SJSA1 (cell line): ENCODE measurements at places on chromosomes 16 and 17. TPM values are rescaled to one million over a fixed set of nuclear protein-coding genes. Genes with fewer than 3 reads are reported as not detected.

DNA sequence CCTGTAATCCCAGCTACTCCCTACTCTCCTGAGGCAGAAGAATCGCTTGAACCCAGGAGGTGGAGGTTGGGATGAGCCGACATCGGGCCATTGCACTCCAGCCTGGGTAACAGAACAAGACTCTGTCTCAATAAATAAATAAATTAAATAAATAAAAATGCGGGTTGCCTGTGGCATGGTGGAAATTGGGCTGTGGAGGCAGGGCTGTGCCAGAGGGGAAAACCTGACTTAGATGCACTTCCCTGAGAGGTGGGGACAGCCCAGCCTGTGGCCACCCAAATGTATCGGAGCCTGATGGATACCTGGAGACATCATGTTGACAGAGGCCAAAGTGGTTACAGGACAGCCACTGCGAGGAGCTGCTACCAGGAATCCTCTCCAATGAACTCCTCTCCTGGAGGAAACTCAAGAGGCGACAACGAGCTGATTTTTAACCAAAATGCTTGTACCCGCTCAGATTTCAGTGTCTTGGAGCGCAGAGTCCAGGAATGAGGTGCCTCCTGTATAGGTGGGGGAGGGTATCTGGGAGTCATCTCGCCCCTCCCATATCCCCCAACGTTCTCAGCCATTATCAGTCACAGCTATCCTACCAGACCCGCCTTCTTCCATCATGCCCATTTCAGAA lies 32.3 kb downstream of the DDX19A start:
- H3K4me1 ChIP-seq: peaks cover 19% of the 10 kb centered on the region
- peaks cover 69% of the 10 kb centered on the region for H3K36me3 ChIP-seq
- H3K4me3 ChIP-seq: no peak overlapping the region
- no peak overlapping the region for H3K27ac ChIP-seq

HBQ1 gene
- total RNA-seq: not detected in 2 replicates

EVPL gene
- total RNA-seq: not detected in 2 replicates

DNA sequence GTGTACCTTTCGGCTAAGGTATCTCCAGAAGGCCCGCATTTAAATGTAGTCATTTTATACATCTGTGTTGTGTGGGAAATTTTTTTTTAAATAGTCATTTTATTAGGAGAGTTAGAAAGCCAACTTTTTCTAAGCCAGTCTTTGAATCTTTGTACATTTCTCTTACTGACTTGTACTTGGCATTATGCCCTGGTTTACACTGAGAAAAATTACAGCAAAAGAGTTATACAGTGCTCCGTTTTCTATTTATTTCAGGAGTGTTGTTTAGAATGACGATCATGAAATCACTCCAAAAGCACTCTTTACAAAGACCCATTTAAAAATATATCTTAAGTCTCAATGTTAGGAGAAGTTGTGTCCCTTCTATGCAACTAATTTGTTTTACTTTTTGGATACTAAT lies 91.8 kb downstream of the CYB561 start:
- H3K27ac ChIP-seq: no peak overlapping the region
- no peak for DNase-seq
- H3K4me3 ChIP-seq: no peak overlapping the region
- H3K27me3 ChIP-seq: no peaks in the 10 kb centered on the region
- peaks cover 34% of the 10 kb centered on the region for H3K4me1 ChIP-seq

DNA sequence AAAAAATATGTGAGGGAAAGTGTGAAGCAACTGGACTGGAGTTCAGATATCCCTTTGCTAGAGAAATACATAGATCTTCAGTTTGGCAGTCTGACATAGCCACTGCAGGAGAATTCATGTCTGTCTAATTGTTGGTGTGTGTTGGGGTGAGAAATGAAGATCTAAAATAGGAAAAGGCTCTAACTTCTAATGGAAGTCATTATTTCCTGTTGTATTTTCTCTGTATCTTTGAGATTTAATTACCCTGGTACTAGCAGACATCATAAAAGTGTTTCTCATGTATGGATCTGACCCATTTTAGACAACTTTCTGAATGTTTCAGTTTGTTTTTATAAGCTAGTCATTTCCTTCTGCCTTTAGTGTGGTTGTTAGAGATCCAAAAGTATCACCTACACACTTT lies 128.3 kb downstream of the NLK start:
- H3K4me1 ChIP-seq: peaks cover 45% of the 10 kb centered on the region
- H3K27me3 ChIP-seq: no peaks in the 10 kb centered on the region
- peak overlapping the region; percentile 75 for H3K27ac ChIP-seq
- peak; percentile 34 for DNase-seq

SP6 gene
- not detected in 2 replicates for total RNA-seq

KRTAP3-1 gene
- total RNA-seq: not detected in 2 replicates

DNA sequence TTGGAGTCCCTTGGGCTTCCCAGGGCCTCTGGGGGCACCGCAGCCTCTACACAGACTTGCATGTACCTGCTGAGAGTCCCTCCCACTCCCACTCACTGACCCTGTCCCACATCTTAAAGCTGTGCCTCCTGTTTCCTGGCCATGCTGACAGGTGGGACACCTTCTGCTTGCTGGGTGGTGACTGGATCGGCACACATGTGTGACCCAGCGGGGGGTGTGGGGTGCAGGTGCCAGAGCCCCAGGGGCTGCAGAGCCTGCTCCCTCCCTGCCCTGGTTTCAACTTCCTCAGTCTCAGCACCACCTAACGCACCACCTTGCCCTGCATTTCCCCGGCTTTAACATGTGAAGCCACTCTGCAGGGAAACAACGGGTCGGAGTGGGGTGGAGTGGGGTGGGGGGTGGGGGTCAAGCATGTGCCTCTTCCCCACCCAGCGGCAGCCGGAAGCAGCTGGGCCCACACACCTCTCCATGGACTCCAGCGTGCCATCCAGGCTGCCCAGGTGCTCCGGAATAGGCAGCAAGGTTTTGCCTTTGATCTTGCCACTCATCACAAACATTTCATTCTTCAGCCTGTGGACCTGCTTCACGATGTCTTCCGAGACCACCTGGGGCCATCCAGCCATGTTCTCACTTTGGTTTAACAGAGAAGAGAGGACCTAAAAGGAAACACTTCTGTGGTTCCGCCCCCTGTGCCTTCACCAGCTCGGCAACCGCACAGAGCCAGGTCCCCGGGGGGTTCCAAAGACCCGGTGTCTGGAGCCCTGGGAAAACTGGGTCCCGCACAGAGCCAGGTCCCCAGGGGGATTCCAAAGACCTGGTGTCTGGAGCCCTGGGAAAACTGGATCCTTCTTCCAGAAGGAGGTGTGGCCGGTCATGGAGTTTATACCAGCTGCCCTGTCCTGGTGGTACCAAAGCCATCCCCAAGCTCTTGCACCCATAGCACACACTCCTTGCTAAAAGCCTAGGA lies 4.7 kb downstream of the DNAH17 start:
- no peak for DNase-seq
- no peaks in the 10 kb centered on the region for H3K4me1 ChIP-seq

CNGB1 gene
- 0.13 TPM in 1 of 2 replicates, not detected in the other for total RNA-seq
